ENCODE measurements at places on chromosomes 11 and 22. TPM values are rescaled to one million over a fixed set of nuclear protein-coding genes. Genes with fewer than 3 reads are reported as not detected.

Gene CRYAB
- not detected for total RNA-seq

Gene GRIA4
- not detected for total RNA-seq

Gene FOLR3
- not detected for total RNA-seq

- ATAC-seq = no peak
Observed at GRCh38 chr11:68011051-68011943, 1.2 kb downstream of the ALDH3B1 start.

All from activated T-helper 17 cell treated with anti-CD3 and anti-CD28 coated beads, Interleukin-2, amount 50 U/mL, for 72 hours (primary cell).